ENCODE measurements at places on chromosomes 2 and 18.

- DNase-seq: peak; percentile 74
Measured at GRCh38 chr2:15895615-15896469, 44.5 kb upstream of the MYCN start.

DNA sequence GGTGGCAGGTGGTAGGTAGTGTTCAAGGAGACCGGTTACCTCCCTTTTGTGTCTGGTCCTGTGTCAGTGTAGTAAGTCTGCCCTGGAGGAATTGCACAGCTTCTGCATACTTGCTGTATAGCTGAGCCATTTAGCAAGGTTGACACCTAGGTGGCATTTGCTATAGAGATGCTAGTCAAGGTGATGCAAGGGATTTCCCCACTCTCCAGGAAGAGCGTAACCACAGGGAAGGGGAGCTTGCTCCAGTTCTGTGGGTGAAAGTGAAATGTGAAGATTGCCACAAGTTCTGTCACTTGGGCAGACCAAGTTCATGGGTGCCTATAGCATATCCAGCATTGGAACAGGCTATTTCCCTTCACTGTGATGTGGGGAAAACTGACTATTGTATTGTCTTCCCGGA, 28.1 kb downstream of the NAT8 start:
- peak; percentile 9 for DNase-seq

- DNase-seq: no peak
Measured at GRCh38 chr18:79790996-79791972, 6.5 kb upstream of the KCNG2 start.

DNA sequence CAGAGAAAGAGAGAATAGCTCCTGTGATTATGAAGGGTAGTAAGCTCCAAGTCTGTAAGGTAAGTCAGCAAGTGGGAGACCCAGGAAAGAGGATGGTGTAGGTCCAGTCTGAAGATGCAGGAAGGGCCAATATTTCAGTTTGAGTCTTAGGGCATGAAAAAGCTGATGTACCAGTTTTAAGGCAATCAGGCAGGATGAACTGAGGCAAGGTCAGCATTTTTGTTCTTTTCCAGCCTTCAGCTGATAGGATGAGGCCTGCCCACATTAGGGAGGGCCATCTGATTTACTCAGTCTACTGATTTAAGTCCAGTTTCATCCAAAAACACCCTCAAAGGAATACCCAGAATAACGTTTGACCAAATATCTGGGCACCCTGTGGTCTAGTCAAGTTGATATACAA, 347.3 kb downstream of the CMPK2 start:
- DNase-seq: no peak

DNA sequence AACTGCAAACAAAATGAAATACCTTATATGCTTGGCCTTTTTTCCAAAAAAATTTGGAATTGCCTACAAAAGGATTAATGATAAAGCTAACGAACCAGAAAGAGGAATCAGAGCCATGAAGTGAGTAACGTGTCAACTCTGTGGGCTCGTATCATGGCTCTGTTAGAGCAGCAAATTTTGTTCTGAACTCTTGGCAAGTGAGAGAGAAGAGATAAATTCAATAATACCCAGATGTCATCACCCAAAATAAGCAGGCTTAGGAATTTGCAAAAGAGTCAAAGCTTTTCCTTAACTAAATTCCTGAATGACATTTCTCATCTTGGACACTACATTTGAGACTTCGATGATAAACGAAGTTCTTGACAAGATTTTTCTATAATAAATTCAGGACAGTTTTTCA, 4.4 kb downstream of the TXNDC2 start:
- DNase-seq: no peak

Measured in ELF-1 (cell line).